ENCODE measurements at places on chromosomes 3 and 15.

- no peak for DNase-seq
Measured at GRCh38 chr3:134640872-134641470, 9.9 kb downstream of the KY start.

DNA sequence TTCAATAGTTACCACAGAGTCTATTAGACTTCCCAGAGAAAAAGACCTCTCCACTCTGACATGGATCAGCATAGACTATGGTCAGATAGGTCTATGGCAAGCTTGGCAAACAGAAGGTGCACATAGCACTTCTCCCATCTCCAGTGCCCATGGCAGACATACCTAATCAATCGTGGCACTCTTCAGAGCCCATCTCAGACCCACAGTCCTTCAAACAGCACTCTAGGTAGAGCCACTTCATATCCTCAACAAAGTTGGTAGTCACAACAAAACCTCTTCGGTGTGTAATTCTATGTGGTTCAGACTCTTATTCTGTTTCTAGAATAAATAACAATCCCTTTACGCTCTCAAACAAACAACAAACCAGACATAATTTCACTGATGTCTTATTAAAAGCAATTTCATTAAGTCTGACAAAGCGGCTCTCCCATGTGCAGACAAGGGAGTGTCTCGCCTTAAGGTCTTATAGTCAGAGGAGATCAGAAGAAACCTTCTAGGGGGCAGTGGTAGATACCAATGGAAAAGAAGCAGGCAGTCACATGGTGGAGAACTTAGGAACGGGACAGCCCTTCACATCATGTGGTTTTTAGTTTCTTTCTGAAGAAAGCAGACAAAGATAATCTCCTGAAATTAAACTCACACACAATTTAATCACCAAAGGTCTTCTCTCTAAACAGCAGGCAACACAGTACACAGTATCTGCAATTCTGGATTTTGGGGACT, 483.4 kb downstream of the FOXP1 start:
- no peak for DNase-seq

DNA sequence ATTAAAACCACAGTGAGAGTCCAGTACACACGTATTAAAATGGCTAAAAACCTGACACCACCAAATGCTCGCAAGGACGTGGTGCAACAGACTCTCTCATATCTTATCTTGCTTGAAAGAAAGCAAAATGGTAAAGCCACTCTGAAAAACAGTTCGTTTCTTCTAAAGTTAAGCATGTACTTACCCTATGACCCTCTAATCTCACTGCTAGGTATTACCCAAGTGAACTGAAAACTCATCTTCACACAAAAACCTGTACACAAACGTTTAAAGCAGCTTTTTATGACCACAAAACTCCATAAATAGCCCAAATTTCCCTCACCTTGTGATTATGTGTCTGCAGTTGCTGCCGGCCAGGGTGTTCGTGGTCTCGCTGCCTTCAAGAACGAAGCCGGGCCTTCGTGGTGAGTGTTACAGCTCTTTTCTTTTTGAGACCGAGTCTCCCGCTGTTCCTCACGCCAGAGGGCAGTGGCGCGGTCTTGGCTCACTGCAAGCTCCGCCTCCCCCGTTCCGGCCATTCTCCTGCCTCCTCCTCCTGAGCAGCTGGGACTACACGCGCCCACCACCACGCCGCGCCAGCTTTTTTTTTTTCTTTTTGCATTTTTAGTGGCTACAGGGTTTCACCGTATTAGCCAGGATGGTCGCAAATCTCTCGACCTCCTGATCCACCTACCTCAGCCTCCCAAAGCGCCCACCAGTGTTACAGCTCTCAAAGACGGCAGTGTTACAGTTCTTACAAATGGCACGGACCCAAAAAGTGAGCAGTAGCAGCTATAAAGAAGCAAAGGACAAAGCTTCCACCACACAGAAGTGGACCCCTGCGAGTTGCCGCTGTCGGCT, 165.4 kb downstream of the TJP1 start:
- no peak for DNase-seq

DNA sequence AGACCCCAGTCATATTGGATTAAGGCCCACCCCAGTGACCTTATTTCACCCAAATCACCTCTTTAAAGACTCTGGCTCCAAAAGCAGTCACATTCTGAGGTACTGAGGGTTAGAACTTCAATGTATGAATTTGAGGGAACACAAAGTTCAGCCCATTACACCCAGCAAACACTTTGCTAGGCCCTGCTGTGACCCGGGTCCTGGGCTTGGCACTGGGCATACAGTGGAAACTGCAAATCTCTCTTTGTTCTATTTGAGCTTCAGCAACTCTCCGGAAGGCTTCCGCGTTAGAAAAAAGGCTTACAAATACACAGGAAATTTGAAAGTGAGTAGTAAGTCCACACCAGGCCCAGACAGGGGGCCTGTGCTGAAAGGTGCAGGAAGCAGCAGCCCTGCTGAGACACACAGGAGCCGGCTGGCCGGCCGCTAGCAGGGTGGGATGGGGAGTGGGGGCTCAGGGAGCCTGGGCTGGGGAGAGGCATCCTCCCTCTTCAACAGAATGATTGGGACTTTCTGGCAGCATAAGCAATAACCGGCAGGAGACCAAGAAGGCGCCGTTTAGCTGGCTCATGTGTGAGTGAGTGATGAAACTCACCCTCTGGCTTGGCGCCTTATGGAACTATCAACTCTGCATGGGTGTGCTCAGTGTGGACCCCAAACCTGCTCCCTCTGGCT, 13.0 kb downstream of the LIPC start:
- no peak for DNase-seq

GRCh38 chr3:67288466-67289106, 290.5 kb downstream of the KBTBD8 start:
- no peak for DNase-seq

GRCh38 chr3:158352551-158352950, 218.4 kb upstream of the MLF1 start:
- DNase-seq: no peak

GRCh38 chr15:31042751-31043150, 51.3 kb upstream of the MTMR10 start:
- DNase-seq: no peak

DNA sequence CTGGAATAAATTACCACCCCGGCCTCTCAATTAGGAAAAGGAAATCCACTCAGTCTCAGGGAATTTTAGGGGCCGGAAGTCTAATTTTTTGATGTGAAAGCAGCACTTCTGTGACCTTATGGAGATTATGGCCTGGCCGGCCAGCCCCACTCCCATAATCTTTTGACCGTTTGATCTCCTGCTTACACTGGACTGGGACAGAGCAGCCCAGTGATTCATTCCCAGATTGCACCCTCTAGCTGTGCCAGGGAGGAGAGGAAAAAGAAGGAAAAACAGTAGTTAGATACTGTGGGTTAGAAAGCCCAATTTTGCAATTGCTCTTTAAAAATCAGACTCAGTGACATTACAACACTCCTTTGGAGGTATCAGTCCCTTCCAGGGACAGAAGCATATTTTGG, 32.4 kb downstream of the GJD2 start:
- no peak for DNase-seq

DNA sequence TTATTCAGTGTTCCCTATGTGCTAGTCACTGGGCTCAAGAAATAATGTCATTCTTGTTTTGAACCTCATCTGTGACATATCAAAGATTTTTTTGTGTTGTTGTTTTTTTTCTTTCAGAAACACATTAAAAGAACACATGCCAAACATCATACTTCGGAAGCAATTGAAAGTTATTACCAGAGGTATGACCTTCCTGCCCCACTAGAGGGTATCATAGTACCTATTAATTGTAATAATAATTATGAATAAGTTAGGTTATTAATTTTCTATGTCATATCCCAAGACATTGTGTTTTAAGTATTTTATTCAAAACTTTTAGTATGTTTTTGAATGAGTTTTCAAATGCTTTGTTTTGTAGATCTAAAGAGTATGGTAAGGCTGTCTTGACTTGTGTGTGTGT, 65.7 kb downstream of the CDIN1 start:
- no peak for DNase-seq

GRCh38 chr3:127988770-127989557, 63.3 kb upstream of the SEC61A1 start:
- DNase-seq: no peak

GRCh38 chr3:177882124-177882648, 654.0 kb upstream of the KCNMB2 start:
- no peak for DNase-seq
